ENCODE measurements at places on chromosomes 11 and 22. TPM values are rescaled to one million over a fixed set of nuclear protein-coding genes. Genes with fewer than 3 reads are reported as not detected.

Gene CWF19L2
- 5.5 TPM for total RNA-seq

Gene SOX10
- not detected for total RNA-seq

DNA sequence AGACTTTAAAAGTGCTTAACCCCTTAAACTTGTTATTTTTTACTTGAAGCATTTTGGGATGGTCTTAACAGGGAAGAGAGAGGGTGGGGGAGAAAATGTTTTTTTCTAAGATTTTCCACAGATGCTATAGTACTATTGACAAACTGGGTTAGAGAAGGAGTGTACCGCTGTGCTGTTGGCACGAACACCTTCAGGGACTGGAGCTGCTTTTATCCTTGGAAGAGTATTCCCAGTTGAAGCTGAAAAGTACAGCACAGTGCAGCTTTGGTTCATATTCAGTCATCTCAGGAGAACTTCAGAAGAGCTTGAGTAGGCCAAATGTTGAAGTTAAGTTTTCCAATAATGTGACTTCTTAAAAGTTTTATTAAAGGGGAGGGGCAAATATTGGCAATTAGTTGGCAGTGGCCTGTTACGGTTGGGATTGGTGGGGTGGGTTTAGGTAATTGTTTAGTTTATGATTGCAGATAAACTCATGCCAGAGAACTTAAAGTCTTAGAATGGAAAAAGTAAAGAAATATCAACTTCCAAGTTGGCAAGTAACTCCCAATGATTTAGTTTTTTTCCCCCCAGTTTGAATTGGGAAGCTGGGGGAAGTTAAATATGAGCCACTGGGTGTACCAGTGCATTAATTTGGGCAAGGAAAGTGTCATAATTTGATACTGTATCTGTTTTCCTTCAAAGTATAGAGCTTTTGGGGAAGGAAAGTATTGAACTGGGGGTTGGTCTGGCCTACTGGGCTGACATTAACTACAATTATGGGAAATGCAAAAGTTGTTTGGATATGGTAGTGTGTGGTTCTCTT lies 2.8 kb downstream of the MALAT1 start:
- peak; percentile 64 for DNase-seq

GRCh38 chr11:129950101-129951091 lies 52.2 kb downstream of the PRDM10 start:
- DNase-seq: no peak

DNA sequence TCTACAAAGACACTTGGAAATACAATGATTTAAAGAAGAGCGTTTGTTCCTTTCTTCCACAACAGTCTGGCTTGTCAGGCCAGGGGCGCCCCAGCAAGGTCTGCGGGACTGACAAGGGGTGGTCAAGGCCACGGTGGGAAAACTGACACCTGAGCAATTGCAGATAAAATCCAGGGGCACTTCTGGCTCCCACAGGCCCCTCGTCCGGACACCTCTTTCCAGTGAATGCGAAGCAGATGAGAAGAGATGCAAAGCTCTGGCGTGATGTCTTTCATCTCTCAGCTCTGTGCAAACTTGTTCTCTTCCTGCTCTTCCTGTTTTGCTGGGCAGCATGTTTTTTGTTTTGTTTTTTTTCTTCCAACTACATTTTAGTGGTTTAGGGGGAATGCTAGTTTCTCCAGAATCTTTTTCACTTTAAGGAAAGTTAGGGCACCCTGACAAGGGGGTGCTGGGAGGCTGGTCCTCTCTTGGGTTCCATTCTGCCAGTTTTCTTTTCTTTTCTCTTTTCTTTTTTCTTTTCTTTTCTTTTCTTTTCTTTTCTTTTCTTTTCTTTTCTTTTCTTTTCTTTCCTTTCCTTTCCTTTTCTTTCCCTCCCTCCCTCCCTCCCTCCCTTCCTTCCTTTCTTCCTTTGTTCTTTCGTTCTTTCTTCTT lies 11.1 kb upstream of the CBX6 start:
- DNase-seq: no peak

DNA sequence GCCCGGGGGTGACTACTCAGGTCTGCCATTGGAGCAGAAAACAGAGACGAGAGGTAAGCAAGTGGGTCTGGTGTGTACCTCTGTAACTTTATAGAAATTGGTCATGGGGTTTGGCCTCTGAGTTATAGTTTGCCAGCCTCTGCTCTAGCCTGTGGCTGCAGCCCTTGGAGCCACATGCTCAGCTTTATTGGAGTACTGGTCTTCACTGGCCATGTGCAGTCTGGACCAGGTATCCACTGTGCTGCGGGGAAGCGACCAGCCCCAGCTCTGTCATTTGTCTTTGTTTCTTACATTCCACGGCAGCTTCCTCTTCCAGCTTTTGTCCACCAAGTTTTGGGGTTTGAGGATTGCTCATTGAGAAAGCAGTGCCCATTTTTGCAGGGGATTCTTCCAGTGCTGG lies 453.4 kb downstream of the TBC1D22A start:
- DNase-seq: no peak

DNA sequence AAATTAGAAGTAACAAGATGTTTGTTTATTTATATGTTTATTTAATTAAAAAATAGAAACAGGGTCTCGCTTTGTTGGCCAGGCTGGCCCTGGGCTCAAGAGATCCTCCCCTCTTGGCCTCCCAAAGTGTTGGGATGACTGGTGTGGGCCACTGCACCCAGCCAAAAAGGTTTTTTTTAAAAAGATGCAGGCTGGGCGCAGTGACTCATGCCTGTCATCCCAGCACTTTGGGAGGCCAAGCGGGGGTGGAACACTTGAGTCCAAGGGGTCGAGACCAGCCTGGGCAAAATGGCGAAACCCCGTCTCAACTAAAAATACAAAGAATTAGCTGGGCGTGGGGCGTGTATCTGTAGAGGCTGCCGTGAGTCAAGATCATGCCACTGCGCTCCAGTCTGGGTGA lies 13.4 kb downstream of the DRD4 start:
- DNase-seq: no peak

GRCh38 chr11:121654259-121654842 lies 201.6 kb upstream of the SORL1-AS1 start:
- no peak for DNase-seq

GRCh38 chr11:61539831-61540357 lies 31.3 kb downstream of the LRRC10B start:
- no peak for DNase-seq

GRCh38 chr11:19216021-19216420 lies 14.2 kb upstream of the CSRP3 start:
- DNase-seq: no peak

- DNase-seq: no peak
These were observed 63.8 kb downstream of the ST14 start for GRCh38 chr11:130223291-130223971.
